ELF-1 (cell line): ENCODE measurements at places on chromosomes 3 and 15.

GRCh38 chr15:62087671-62088352 is 21.0 kb downstream of the C2CD4A start:
- DNase-seq, result no peak

GRCh38 chr3:39332525-39332924 is 3.0 kb downstream of the CCR8 start:
- DNase-seq, result no peak

- DNase-seq, result no peak
Observed at GRCh38 chr15:47551546-47551945, 165.8 kb upstream of the SEMA6D start.

- DNase-seq, result no peak
Observed at GRCh38 chr3:158571969-158572765, 1.2 kb downstream of the MLF1 start.

DNA sequence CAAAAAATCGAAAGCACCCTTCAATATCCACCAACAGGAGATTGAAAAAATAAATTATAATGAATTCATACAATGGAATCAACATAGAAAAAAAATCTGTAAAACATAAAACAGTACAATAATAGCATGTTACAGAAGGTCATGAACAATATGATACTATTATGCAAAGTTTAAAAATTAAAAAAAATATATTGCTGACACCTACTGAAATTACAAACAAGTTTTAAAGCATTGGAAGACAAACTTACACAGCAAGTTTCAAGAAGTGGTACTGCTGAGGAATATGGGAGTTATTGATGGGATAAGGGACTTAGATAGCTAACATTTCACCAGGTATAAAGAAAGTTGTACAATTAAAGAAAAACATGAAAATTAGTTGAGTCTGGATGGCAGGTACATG is 89.4 kb downstream of the EFL1 start:
- no peak for DNase-seq

DNA sequence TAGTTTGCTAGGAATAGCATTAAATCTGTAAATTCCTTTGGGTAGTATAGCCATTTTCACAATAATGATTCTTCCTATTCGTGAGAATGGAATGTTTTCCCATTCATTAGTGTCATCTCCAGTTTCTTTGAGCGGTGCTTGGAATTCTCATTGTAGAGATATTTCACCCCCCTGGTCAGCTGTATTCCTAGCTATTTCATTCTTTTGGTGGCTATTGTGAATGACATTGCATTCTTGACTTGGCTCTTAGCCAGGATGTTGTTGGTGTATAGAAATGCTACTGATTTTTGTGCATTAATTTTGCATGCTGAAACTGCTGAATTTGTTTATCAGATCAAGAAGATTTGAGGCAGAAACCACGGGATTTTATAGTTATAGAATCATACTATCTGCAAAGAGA is 690.5 kb upstream of the ALCAM start:
- no peak for DNase-seq

GRCh38 chr3:46693038-46693891 is at the start of gene ALS2CL:
TSS of gene ALS2CL (minus strand) at chr3:46693679. CDS start at chr3:46689440, 4,239 bp downstream.
- peak; percentile 75 for DNase-seq

- DNase-seq, result no peak
Observed at GRCh38 chr3:196096382-196096953, 14.6 kb upstream of the TFRC start.

DNA sequence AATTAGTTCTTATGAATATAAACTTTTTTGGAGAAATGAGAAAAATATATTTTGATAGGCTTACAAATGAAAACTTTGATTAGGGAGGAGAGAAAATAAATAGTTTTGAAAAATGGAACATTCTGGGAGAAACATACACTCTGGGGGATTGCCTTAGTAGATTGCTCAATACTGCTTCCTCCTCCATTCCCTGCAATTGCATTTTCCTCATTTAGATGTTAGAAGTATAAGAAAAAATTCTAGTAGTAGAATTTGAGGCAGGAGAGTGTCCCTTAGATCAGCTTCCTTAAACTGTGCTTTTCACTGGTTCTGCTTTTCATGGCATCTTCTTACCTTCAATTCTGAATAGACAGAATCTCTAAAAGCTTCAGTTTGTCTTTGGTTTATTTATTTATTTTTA is 46.2 kb upstream of the CTDSPL2 start:
- no peak for DNase-seq

- DNase-seq, result peak; percentile 43
Observed at GRCh38 chr3:158936530-158937113, 134.8 kb downstream of the MFSD1 start.

DNA sequence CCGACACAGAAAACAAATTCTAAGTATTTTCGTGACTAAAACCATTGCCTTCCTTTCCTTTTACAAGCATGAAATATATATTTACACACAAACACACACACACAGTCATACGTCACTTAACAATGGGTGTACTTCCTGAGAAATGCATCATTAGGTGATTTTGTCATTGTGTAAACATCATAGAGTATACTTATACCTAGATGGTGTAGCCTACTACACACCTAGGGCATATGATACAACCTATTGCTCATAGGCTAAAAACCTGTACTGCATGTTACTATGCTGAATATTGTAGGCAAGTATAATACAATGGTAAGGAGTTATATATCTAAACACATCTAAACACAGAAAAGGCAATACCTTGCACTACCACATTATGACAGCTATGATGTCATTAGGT is 28.6 kb downstream of the COL6A5 start:
- DNase-seq, result no peak

DNA sequence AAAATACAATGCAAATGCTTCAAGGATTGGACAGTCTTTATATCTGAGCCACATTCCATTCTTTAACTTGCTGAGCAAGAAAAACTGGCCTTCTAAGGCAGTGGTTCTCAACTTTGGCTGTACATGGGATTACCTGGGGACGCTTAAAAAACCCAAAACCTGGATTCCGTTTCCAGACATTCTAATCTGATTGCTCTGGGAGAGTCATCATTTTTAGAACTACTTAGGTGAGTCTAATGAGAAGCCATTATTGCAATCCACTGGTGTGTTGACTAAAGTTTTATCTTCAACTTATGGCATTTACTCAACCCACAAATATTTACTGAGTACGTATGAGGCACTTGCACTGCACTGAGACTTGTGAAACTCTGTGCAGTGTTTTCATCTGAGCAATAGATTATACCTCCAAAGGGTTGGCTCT is 195.7 kb upstream of the ATP11B start:
- peak; percentile 42 for DNase-seq

GRCh38 chr15:44591326-44591725 is 54.4 kb downstream of the EIF3J start:
- no peak for DNase-seq

DNA sequence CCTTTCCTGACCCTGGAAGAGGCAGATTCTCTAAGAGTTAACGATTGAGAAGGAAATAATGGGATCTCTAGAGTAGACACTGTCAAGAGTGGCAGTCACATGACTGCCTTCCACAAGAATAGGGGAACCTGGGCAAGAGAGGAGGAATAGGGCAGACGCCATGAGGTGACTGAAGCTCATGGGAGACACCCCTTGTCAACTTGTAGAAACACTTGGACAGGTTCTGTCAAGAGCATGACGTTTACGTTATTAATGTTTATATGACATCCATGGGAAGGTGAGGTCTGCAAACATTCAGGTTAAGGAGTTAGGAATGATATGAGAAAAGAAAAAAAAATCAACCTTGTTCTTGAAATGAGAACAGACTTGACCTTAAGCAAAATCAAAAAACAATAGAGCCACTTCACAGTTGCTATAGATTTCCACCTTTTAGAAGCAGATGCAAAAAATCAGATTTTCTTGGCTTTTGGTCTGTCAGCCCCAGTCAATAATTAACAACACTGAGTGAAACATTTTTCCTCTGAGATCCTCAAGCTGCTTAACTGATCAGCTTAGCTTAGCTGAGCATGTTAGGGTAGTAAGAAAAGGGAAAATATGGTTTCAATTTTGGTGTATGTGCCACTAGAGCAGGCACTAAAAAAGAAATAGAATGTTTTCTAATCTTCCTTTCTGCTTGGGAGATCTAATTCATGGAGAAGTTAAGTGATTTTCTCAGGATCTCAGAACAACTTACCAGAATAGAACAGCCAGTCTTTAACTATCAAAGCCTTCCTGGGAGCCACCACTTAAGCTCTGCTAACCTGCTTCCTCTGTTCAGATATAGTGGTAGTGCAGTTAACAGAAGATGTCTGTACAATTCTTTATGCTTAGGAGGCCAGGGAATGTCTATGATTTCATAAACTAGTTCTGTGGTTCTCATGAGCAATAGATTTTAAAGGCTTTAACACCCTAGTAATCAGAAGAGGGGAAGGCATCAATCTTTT is 116.9 kb downstream of the B3GALNT1 start:
- no peak for DNase-seq

- DNase-seq, result no peak
Observed at GRCh38 chr3:190644035-190644434, 130.2 kb downstream of the IL1RAP start.

DNA sequence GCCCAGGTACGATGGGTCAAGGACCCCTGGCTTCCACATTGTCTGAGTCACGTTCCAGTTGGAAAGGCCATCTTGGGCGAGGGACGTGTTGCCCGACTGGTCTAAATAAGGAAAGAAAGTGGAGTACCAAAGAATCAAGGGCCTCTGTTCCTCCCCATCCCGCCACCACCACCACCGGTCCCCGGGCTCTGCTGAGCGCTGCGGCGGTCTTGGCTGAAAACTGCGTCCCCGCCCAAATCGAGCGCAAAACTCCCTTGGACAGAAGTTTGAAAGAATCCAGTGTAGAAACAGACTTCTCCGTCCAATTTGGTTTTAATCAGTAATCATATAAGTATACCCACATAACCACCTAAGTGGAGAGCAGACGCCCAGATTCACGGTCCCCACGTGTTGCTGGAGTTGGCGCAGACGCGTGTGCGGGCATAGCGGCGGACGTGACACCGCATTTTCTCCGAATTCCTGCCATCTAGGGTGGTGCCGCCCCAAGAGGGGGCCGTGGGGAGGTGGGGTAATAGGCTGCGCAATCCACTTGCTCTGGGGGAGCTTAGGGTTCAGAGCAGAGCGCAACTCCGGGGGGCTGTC is 243.8 kb upstream of the TOPAZ1 start:
- DNase-seq, result peak; percentile 43

DNA sequence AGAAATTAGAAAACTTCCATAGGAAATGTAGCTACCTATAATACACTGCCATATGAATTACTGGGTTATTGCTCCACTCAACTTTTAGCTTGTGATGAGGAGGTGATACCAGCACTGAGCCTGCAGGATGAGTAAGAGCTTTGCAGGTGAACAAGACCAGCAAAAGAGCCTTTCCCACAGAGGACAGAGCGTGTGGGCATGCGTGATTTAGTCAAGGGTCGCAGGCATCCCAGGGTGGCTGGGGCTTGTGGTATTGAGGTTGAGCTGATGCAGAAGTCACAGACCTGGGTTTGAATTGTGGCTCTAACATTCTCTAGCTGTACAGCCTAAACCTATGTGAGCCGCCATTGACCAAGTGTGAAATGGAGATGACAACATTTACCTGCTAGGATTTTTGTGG is 5.6 kb downstream of the NRROS start:
- DNase-seq, result no peak

DNA sequence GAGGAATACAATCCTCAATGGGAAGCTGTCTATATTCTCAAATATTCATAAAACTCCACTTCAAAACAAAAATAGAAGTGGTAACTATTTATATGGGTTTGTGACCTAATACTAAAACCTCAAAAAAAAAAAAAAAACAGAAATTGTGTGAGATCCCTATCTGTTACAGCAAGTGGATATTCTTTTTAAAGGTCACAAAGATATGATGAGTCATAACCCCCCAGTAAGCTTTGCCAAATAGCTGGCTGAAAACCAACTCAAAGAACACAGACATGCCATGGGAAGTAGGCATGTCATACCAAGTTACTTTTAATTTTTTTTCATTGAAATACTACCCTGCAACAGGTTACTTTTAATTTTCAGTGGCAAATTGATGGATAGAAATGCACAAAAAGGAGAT is 62.5 kb downstream of the CBLB start:
- DNase-seq, result no peak

DNA sequence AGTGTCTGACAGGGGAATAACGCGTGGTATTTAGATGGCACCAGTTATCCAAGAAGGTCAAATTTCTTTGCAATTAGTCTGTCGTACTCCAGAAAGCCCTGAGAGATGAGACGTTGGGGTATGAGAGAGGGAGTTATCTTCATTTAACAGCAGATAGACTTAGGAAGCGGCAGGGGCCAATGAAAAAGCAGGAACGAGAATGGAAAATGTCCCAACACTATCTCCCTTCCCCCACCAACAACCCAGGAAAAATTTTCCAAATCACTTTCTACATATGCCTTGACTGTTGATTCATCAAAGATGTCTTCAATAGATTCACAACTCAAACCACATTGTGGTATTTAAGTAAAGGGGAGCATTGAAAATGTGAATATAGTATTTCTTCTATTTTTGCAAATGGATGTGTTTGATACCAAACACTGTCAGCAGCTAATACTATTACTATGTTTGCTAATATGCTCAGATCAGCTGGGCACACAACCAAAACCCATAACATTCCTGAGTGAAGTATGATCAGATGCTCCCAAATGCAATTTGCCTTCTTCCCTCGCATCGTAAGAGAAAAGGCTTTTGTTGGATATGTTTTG is 13.3 kb upstream of the GREM1 start:
- DNase-seq, result no peak

- DNase-seq, result peak; percentile 84
Observed at GRCh38 chr15:65101411-65101890, 13.5 kb downstream of the UBAP1L start.
